ENCODE measurements at places on chromosomes 7 and 10.

GRCh38 chr10:23114228-23114850 lies 19.0 kb downstream of the MSRB2 start:
- DNase-seq, result no peak

DNA sequence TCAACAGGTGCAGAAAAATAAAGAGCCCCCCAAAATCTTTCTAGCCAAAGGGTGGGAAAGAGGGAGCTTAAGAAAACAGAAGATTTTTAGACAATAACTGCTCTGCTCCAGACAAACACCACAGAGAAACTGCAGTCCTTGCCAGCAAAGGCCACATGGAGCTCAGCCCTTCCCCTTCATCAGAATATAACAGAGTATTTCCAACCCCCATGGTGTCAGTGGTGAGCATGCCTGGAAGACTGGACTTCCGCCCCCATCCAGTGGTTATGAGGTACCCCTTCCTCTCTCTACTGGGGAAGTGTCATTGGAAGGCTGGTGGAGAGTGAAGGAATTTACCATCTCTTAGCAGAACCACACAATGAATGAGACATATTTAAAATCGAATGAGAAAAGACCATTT lies 1007.3 kb upstream of the CELF2 start:
- DNase-seq, result no peak

- DNase-seq, result no peak
These were observed 24.1 kb downstream of the PDSS1 start for GRCh38 chr10:26721561-26721960.

DNA sequence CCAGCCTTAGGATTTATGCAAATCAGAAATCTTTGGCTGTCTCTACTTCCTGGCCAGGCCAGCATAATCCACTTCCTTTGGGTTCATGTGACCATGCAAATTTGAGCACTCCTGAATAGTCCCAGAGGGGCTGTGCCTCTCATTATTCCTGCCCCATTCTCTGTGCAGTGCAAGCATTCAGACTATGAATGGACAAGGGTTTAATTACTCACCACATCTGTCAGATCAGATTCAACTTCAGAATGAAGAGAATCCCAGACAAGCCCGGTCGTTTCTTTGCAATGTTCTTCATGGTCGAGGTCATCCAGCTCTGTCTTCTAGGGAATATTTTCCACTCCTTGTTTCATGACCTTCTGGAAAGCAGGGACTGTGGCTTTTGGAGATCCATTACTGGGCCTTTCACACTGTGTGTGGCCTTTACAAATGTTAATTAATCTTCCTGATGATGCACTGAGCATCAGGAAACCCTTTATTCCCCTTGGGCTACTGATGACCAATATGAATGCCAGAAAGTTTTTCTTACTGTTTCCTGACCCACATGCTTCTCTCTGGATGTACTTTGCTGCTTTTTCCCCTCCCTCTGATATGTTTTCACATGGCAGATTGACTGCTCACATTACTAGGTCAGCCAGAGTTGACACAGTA lies 217.6 kb upstream of the TCF7L2 start:
- DNase-seq, result no peak

DNA sequence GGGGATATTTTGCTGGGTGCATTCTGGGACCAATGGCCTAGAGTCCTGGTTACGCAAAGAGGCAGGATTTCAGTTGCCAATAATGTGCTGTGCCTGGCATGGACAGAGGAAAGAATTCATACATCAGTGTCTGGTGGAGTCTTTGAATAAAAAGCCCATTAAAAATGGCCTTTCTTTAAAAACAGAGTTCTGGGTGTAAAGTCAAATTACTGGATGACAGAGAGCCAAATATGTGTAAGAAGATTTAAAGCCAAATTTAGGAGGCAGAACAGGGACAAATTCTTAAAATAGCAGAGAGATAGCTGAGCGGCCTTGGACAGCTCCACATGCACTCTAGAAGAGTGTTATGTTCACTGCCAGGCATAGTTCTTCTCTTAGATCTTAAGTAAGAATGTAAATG lies 60.8 kb upstream of the MEOX2 start:
- DNase-seq, result no peak

GRCh38 chr10:4693967-4694366 lies 132.0 kb upstream of the AKR1E2 start:
- no peak for DNase-seq

GRCh38 chr7:47344171-47344955 lies 237.5 kb downstream of the TNS3 start:
- no peak for DNase-seq

GRCh38 chr10:4024027-4024426 lies 239.0 kb upstream of the KLF6 start:
- DNase-seq, result no peak

DNA sequence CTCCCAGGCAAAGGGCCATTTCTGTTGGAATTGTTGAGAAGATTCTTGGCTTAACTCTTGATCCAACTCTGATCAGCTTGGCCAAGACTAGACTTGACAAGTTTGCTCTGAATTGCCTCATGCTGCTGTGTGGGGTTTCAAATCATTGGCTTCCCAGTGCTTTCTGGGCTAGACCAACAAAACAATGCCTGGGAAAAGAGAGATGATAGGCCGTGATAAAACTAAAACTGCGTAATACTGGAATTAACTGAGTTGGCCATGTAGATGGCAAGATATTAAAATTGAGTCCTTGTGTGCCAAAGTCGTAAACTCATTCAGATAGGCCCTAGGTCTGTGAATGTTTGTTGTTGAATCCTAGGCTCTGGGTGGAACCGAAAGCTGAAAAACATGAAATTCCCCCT lies 222.6 kb downstream of the MGMT start:
- DNase-seq, result no peak

DNA sequence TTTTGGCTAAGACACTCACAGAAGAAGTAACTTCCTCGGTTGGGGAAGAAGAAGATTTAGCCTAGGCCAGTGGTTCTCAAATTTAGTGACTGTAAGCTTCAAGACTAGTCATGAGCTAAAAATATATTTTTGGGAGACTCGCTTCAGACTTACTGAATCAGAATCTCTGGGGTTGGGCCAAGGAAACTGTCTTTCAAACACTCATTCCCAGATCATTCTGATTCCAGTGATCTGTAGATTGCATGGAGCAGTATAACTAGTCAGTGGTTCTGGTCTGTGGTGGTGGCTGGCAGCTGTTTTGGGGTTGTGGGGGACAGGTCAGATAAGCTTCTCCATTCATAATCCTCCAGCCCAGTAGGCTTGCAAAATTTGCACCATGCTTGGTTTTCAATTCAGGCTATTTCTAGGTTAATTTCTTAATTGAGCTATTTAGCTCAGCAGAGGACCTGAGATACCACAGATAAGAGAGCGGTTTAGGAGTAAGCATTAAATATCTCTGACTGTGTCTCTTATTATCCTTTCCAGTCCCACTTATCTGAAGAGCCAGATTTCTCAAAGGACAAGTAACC lies 3.8 kb upstream of the KAT6B start:
- no peak for DNase-seq

- DNase-seq, result no peak
These were observed 20.4 kb downstream of the ZNF775 start for GRCh38 chr7:150399421-150400007.

DNA sequence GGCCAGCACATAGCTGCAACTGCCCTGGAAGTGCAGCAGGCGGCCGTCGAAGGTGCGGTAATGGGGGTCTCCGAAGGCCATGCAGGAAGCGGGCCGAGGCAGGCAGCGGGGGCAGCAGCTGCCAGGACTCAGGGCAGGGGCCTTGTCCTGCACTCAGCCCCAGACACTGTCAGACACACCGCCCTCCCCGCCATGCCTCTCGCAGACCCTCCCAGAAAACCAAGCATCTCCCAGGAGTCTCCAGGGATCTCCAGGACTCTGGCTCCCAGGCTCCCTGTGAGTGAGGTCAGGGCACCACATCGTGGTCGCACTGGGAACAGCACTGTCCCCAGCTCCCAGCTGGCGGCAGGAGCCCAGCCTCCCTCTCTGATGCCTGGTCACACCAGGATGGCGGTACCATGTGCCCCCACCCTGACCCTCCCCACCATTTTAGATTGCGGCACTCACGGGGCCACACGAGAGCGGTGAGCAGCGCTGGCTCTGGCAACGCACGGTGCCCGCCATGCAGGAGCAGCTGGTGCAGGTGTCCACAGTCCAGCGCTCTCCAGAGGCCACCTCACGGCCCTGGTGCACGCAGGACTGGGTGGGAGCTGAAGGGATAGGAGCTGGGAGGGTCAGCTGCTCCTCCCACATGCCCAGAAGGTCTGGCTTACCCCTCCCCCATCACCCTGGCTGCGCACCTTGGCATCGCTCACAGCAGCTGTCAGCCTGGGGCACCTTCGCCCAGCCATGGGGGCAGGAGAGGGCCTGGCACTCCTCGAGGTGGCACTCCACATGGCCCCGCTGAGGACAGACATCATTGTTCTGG lies 17.5 kb downstream of the ATP6V1F start:
- no peak for DNase-seq

GRCh38 chr7:50647286-50647980 lies 82.2 kb upstream of the DDC start:
- no peak for DNase-seq

GRCh38 chr10:119198438-119198837 lies 8.9 kb upstream of the GRK5 start:
- DNase-seq, result peak; percentile 5

DNA sequence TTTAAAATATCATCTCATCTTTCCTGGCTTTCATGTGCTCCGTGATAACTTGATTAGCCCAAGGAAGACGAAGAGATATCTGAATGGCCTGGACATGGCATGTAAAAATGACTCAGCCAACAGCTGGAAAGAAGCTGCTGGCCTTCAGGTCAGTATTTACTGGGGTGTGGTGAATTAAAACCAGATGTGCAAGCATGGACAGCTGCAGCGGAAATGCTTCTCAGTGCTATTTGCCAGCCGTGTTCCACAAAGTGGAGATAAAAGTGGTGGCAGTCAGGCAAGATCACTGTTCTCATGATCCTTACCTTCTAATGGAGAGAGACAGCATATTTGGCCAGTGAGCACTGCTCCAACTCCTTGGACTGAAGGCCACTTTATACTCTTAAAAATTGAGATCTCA lies 203.1 kb upstream of the VSTM2A start:
- no peak for DNase-seq

GRCh38 chr10:20890009-20890408 lies 7.1 kb downstream of the NEBL start:
- no peak for DNase-seq

- no peak for DNase-seq
These were observed 401.0 kb downstream of the PHF14 start for GRCh38 chr7:11374629-11375028.

GRCh38 chr7:45703911-45704682 lies 129.9 kb downstream of the ADCY1 start:
- no peak for DNase-seq

Data from stimulated activated naive CD4-positive, alpha-beta T cell (primary cell).